NCI-H2029 treated with DMSO at 0.1 percent for 48 hours (cell line): ENCODE measurements at places on chromosomes 7 and 10.

- no peak for DNase-seq
These were observed 1.4 kb upstream of the DOCK1 start for GRCh38 chr10:126903656-126904360.

DNA sequence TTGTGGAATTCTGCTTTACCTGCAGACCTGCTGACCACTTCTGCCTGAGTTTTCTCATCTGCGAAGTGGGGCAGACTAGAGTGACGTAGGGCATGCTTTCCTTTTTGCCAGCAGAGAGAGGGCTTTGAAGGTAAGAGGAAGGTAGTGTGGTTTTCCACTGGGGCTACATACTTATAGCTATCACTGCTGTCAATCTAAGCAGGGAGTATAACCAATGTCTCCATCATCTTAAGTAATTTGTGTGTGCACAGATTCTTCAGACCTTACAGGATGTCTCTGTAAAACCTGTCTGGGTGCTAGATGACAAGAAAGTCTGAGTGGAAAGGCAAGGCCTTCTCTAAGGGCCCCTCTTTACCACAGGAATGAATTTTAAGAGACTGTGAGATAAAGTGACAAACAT, 106.8 kb downstream of the RBM20 start:
- DNase-seq = no peak

DNA sequence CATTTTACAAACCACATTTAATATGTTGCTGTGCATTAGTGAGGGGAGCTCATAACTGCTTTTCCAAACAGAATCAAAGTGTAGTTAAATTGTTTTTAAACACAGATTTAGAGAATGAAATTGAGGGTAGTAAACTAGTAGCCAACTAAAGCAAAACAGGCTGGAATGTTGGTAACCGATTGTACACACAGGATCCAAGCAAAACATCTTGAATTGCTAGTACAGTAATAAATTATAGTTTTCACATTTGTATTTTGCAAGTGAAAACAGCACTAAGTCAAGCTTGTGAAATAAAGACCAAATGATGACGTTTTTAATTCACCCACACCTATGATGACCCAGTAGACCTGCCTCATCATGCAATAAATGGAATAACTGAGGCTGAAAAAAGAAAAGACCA, 198.3 kb downstream of the HDAC9 start:
- no peak for DNase-seq

DNA sequence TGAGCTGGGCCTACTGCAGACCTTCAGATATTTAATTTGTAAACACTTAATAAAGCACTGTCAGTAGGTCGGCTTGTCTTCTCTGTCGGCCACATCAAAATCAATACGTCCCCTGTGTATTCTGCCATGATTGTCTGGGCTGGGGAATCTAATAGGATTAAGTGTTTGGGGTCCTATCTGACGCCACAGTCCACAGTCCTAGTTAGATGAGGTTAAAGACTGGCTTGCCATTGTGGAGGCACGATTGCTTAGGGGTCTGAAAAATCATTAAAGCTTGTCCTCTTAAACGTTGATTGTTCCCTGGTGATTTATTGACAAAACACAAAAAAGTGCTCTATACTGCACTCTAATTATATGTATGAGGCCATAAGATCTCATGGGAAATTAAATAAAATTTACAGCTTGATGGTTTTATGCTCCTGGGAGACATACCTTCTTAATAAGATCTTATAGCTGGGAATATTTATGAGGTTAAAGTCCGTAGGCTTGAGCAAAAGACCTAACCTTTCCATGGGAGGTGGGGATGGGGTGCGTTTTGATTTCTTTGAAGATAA, 650.3 kb upstream of the GALNT17 start:
- DNase-seq = no peak

GRCh38 chr7:15954671-15955354, 268.3 kb upstream of the MEOX2 start:
- DNase-seq = no peak

- no peak for DNase-seq
These were observed 50.2 kb downstream of the LAMB4 start for GRCh38 chr7:108079648-108080591.
